ENCODE measurements at places on chromosomes 1 and 21.

GRCh38 chr21:14975136-14975919, 89.5 kb downstream of the NRIP1 start:
- no peak for DNase-seq

- DNase-seq = no peak
Measured at GRCh38 chr1:205751036-205751651, 1.2 kb upstream of the NUCKS1 start.

DNA sequence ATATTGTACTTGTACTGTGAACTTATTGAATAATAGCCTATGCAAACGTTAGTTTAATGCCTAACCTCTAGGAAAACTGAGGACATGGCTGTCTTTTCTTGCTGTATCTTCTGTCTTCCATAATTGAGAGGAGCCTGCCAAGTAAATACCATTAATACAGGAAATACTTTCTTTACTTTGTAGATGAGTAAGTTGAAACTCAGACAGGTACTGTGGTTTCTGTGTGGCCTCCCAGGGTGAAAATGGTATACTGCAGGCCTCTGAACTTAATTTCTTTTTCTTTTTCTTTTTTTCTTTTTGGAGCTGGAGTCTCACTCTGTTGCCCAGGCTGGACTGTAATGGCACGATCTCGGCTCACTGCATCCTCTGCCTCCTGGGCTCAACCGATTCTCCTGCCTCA, 208.8 kb upstream of the ADGRL4 start:
- DNase-seq = no peak

GRCh38 chr1:195965475-195965874, 642.8 kb downstream of the KCNT2 start:
- no peak for DNase-seq

- no peak for DNase-seq
Measured at GRCh38 chr1:53503433-53504217, 44.4 kb downstream of the DMRTB1 start.

- no peak for DNase-seq
Measured at GRCh38 chr1:45238846-45239245, 32.4 kb upstream of the ZSWIM5 start.

DNA sequence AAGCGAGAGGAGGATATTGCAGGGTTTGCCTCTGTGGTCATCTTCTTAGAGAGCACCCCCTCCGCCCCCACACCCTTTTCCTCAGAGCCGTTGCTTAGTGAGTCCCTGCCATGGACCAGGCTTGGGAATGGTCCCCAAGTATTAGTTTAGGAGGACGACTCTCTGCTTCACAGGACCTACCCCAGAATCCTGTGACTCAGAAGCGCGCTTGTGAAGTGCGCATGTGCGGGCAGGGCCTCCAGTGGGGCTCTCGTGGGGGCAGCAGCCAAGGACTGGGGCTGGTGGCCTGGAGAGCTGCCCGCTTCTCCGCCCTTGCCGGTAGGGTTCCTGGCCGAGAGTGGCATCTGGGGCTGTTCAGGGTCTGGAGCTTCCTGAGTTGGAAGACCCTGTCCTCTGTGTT, 37.3 kb upstream of the HMGN1 start:
- DNase-seq = no peak

Data from stimulated activated CD8-positive, alpha-beta memory T cell treated with anti-CD3 and anti-CD28 coated beads, Interleukin-15, amount 100 ng/mL, for 1 hour (primary cell).